ENCODE measurements at places on chromosomes 5 and 9.

DNA sequence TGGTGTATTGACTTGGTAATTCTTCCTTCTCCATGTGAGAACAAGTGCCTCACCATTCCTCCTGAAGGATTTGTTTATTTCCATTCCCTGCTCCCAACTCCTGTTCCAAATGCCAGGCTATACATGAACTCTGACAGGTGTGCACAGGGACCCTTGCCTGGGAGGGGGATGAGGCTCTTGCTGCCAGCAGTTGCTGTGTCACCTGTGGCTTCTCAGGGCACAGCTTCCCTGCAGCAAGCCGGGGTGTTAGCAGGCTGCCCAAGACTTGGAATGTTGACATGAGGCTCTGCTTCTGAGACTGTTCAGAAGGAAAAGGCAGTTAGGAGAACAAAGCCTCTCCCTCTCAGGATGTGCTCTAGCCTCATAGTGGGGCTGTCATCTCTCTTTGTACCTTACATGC, 131.3 kb downstream of the DOCK2 start:
- no peak for DNase-seq

GRCh38 chr5:66851306-66851705, 255.1 kb downstream of the MAST4 start:
- no peak for DNase-seq

- no peak for DNase-seq
These were observed 4.9 kb downstream of the NR4A3 start for GRCh38 chr9:99826579-99826978.

DNA sequence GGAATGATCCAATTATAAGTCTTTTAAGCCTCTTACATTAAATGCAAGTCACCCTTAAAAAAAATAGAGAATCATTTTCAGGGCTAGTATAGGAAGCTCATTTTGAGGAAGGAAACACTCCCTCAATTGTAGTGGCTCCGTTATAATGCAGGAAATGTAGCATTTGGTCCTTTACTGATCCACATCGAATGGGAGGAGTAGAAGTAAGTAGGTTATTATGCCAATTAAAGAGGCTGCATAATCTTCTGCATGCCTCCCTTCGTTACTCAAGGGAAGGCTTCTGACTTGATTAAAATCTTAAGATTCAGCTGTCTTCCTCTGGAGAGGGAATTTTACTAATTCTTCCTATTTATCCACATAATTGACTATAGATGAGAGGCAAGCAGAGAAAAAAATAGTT, 579.2 kb upstream of the COX7C start:
- no peak for DNase-seq

GRCh38 chr5:134603059-134603458, 29.6 kb downstream of the SAR1B start:
- DNase-seq: no peak

DNA sequence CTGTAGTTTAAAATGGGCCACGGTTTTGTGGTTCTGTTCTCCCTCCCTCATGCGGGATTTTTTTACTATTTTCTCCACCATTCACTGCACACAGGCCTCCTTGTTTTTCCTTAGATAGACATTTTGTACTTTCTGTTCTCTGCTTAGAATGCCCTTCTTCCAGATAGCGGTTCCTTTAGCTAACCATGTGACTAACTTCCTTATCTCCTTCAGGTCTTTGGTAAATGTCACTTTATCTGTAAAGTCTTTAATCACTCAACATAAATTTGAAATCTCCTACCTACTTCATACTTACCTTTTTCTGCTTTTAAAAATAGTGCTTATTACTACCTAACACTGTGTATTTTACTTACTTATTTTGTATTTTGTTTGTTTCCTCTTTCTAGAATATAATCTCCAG, 15.0 kb downstream of the FER start:
- no peak for DNase-seq

GRCh38 chr5:72499730-72500129, 7.5 kb downstream of the ZNF366 start:
- DNase-seq: no peak

DNA sequence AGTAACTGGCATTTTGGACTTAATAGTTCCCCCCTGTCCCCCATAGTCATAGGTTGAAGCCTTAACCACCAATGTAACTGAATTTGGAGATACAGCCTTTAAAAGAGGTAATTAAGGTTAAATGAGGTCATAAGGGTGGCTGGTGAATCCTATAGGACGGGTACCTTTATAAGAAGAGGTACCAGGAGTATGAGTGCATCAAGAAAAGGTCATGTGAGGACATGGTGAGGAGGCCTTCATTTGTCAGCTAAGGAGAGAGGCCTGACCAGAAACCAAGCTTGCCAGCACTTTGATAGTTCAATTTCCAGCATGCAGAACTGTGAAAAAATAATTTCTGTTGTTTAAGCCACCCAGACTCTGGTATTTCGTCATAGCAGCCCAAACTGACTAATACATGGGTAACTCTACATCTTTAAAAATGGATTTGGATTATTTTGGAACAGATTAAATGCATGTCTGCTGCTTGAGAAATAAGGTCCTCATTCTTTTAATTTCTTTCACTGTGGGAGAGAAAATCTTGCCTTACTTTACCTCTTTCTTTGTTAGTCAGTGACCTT, 9.7 kb downstream of the RASA1 start:
- no peak for DNase-seq

GRCh38 chr5:117261948-117262571, 687.4 kb upstream of the SEMA6A start:
- DNase-seq: no peak

DNA sequence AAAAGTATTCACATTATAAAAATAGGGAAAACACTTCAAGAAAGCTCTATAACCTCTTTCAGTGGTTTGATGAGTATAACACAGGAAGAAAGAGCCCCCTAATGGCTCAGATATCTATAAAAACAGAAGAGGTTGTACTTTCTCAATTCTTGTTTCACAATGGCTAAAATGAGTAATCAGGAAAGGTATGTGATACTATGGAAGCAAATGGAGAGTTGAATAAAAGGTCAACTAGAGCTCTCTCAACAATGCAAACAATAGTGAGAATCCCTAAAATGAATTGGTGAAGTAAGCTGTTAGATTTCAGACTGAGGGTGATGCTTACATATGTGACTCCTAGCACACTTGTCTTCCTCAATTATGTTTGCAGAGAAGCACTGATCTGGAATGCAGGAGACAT, 584.6 kb upstream of the CDH18 start:
- DNase-seq: no peak

DNA sequence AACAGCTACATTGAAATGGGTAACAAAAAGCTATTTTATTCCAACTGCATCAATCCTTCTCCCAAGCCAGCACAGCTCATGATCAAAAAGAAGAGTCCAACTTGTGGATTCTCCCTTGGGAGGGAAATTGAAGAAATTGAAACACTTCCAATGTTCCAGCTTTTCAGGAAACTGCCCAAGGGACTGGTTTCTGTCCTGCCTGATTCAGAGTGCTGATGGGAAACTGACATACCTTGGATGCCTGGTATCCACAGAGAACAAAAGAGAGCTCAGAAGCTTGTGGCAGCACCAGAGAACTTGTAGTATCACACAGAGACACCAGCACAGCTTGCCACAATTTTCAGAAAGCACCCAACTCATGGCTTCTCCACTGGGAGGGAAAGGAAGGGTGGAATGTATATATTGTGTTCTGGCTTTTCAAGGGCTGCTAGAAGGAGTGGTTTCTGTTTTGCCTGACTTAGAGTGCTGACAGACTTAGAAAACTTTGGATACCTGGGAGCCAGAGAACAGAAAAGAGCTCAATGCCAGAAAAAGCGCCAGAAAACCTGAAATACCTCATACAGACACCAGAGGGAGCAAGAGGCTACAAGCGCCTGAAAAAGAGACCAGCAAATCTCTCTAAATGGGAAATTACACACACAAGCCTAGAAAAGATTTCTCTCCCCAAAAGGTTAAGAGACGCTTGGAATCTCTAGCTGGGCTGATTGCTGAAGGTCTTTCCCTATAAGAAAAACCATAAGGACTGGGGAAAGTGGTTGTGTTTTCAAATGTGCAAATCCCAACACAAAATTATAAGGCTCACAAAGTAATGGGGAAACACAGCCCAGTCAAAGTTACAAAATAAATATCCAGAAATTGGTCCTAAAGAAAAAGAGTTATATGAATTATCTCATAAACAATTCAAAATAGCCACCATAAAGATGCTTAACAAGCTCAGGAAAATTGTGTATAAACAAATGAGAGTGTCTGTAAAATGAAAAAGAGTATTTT, 178.8 kb downstream of the SPOCK1 start:
- no peak for DNase-seq

DNA sequence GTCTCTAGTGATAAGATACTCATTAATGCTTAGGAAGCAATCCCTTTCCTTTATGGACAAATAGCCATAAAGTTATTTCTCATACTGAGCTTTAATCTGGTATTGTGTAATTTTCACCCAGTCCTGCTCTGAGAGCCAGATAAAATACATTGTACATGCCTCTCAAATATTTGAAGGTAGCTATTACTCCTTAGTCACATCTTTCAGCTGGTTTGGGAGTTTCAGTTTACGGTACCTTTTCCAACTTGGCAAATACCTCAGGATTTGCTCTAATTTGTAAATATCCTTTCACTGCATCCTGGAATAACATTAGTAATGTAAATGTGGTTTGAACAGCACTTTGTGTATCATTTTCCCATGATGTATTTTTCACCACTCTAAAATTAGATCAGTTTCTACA, 47.4 kb downstream of the ABHD17B start:
- no peak for DNase-seq

All from natural killer cell treated with Interleukin-12 subunit alpha and Interleukin-12 subunit beta and Interleukin-15 and Interleukin-18, amount 100 ng/mL, for 72 hours (primary cell).